ENCODE measurements at places on chromosomes 1 and 21. TPM values are rescaled to one million over a fixed set of nuclear protein-coding genes. Genes with fewer than 3 reads are reported as not detected.

Gene FAM163A
- not detected for total RNA-seq

Gene S100A12
- not detected for total RNA-seq

Gene GPR37L1
- not detected for total RNA-seq

Gene TGFB2
- 0.09 TPM for total RNA-seq

Gene NBPF8
- total RNA-seq: 23.5 TPM

Gene TNNI3K
- 0.37 TPM for total RNA-seq

Gene CAMK2N1
- 0.48 TPM for total RNA-seq

Gene YRDC
- total RNA-seq: 36.3 TPM

Gene KDF1
- total RNA-seq: 0.30 TPM

Gene OR2L3
- total RNA-seq: not detected

Gene HES3
- total RNA-seq: not detected

Gene GJB3
- not detected for total RNA-seq

Gene CDC7
- 32.0 TPM for total RNA-seq

Gene ADGRB2
- 1.2 TPM for total RNA-seq

Gene OR2C3
- total RNA-seq: not detected

All from activated CD4-positive, alpha-beta T cell treated with anti-CD3 and anti-CD28 coated beads for 36 hours (primary cell).